ENCODE measurements at places on chromosomes 11 and 22.

DNA sequence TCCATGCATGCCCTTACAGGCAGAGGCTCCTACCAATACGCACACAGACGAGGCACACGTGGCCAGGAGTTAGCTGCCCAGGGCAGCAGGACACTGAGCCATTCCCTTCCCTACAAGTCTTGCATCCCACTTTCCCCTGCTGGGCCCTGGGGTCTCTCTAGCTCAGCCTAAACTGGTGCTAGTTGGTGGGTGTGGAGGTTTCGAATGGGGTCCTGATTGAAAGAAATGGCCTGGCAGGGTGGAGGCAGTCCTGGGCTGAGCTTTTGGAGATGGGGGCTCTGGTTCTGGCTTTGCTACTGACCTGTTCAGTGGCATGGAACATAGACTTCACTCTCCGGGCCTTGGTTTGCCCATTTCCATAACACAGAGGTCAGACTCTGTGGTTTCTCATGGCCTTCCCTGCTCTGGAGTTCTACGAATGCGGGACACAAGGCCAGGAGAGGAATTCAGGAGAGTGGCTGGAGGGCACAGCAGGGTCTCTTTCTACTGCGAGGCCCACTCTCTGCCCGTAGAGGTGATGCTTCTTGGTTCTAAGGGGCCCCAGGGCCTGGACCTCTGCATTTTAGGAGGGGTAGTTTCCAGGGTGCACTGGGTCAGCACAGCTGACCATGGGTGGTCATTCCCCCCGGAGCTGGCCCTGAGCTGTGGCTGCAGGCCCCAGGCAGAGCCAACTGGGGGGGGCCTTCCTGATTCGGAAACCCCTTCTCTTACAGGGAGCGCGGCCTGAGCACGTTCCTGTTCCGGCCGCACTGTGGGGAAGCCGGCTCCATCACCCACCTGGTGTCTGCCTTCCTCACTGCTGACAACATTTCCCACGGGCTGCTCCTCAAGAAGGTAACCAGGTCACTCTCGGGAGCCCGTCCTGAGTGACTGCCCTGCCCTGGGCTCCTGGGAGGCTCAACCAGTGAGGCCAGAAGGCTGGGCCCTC is 40.0 kb downstream of the RNF141 start:
- no peak for DNase-seq

GRCh38 chr11:123973816-123974215 is 3.8 kb downstream of the OR10S1 start:
- peak; percentile 84 for DNase-seq

DNA sequence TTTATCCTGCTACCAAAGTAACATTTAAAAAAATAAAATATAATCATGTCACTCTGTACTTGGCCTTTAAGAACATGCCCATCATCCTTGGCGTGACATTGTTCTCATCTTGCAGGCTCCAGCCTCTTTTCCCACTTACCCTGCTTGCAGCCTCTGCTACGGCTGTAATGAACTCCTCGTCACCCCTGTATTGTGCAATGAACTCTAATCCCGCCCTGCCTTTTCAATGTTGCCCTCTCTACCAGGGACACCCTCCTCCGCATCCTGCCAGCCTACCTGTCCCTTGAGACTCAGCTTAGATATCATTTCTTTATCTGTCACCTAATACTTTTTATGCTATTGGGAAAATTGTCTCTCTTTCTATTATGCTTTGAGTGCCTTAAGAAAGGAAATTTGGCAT is 12.6 kb upstream of the MMP20 start:
- no peak for DNase-seq

DNA sequence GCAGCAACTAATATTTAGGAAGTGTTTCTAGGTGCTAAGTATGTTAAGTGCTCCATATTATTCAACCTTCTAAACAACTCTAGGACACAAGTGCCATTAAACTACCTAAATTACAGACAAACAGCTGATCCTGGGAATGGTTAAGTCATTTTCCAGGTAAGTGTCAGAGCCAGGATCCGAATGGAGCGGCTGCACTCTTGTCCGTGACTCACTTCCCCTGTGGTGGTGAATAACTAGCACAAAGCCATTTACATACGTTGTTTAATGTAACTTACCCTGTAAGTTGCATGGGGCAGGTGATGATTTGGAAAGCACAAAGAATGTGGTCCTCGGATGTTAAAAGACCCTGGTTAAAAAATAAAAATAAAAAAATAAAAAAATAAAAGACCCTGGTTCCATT is 8.8 kb upstream of the PRG2 start:
- DNase-seq = peak; percentile 52

DNA sequence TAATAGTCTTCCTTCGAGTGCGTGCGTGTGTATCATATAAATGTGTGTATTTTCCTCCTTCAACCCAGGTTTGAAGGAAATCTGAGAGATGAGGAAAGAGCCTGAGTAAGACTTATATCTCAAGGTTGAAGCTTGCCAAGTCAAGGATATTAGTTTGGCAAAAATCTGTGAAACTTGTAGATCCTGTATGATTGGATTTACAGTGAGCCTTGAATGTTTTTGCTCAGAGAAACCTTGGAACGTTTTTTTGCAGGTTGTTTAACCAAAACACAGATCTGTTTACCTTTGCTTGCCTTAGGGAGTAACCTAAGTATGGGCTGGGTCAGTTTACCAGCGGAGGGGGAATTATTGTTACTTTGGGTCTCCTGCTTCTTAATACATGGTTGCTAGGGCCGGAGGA is 35.9 kb upstream of the SORL1-AS1 start:
- DNase-seq = no peak

- DNase-seq = no peak
Observed at GRCh38 chr11:64251753-64252002, 348 bp downstream of the PLCB3 start.

- no peak for DNase-seq
Observed at GRCh38 chr11:77101043-77101537, 1.6 kb upstream of the OMP start.

GRCh38 chr11:112932593-112932992 is 28.6 kb upstream of the NCAM1 start:
- no peak for DNase-seq

GRCh38 chr11:67667490-67668191 is 6.8 kb downstream of the ALDH3B2 start:
- DNase-seq = no peak

DNA sequence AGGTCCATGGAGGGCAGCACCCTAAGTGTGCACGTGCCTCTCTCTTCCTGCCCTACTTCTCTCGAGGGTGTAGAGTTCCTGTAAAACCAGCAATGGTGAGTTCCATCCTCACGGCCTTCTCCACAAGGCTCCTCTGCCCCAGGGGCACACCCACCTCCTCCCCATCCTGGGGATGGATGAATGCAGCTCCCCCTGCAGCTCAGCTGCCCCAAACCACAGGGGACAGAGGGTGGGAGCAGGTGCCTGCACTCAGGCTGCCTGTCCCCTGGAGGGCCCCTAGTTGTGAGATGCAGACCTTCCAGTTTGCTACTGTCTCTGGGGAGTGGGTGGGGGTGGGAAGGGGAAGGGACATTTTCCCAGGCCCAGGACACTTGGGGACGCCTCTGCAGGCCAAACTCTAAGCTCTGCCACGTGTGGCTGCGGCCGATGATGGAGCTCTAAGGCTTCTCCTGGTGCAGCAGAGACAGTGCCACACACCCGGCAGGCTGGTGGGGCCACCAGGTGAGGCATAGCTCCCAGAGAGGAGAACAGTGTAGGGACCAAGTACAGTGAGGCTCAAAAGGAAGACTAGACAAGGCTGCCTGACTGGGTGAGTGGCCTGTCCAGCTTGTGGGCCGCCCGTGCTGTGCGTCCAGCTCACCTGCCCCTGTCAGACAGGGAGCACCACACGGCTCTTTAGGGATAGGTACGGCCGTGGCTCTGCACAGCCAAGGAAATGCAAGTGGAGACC is 540.9 kb downstream of the TBC1D22A start:
- DNase-seq = no peak

- peak; percentile 86 for DNase-seq
Observed at GRCh38 chr11:58923300-58923788, 15.9 kb upstream of the GLYATL1 start.

DNA sequence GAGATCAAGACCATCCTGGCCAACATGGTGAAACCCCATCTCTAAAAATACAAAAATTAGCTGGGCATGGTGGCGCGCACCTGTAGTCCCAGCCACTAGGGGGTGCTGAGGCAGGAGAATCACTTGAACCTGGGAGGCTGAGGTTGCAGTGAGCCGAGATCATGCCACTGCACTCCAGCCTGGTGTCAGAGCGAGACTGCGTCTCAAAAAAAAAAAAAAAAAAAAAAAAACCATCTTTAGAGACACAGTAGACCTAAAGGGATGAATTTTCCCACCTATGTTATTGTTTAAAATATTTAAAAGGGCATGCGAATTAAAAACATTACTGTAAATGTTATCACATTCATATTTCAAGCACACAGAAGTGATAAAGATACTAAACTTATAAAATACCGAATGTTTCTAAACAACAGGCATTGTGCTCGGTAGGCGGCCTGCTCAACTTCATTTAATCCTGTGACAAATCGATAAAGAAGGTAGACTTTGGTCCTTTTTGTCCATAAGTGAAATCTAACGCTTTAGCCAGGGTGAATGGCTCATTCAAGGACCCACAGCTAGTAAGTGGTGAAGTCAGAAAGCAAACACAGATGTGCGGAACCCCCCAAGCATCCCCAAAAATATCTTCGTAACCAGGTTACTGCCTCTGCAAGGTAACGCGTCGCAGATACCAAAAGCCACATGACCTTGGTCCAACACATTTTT is 16.1 kb downstream of the NCAPD3 start:
- DNase-seq = peak; percentile 15

GRCh38 chr11:115498354-115498753 is 5.9 kb downstream of the CADM1 start:
- DNase-seq = no peak

DNA sequence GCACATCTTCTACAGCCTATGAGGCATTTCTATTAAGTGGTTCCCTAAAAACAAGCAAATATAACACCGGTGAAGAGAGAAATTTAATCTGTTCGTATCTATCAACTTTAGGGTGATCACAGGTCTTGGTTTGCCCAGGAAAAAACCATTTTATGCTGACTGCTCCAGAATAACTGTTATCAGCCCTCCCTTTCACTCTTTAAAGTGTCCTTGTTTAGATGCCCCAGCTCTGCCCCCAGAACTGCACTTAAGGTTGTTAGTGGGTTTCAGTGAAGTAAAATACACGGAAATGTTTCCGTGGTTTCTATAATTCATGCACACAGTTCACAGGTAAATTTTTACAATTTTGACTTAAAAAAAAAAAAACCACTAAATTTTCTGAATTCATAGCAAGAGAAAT is 70.0 kb downstream of the NARS2 start:
- DNase-seq = no peak

GRCh38 chr11:124207102-124207792 is 24.1 kb downstream of the OR10D3 start:
- no peak for DNase-seq

- DNase-seq = no peak
Observed at GRCh38 chr11:76781046-76781801, 1.9 kb upstream of the TSKU start.

GRCh38 chr11:3225159-3225758 is 6.6 kb upstream of the MRGPRG start:
- DNase-seq = no peak

DNA sequence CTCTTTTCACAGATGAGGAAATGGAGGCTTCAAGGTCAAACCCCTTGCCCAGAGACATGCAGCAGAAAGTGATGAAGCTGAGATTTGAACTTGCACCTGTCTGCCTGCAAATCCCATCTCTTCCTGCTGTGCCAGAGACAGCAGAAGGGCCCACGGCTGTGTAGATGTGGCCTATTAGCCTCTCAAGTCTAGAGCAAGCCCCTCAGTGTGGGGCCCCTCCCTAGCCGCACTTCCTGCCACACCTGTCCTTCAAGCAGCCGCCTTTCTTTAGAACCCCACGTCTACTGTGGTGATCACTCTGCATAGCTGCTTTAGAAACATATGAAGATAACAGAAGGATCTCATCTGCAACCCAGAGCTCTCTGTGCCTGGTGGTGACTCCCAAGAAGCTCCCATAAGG is 41.2 kb upstream of the JAM3 start:
- no peak for DNase-seq

DNA sequence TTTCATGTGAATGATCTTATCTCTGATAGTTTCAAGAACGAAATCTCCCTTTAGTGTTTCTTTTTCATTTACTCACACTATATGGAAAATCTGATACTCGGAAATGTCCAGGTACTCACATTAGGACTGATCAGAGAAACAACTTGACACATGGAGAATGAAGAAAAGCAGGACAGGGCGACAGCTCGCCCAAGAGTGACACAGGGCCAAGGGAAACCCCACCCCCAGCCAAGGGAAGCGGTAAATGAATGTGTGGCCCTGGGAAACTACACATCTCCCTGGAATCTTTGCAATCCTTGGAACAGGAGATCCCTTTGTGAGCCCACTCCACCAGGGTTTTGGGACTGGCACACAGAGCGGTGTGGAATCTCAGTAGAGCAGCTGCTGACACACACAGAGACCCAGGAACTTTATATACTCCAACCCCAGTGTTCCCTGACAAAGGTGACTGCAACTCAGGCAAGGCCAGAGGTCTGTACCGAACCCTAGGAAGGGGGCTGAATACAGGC is 303.7 kb upstream of the ARHGAP42 start:
- DNase-seq = peak; percentile 9
